ENCODE measurements at places on chromosomes 4 and X. TPM values are rescaled to one million over a fixed set of nuclear protein-coding genes. Genes with fewer than 3 reads are reported as not detected.

DNA sequence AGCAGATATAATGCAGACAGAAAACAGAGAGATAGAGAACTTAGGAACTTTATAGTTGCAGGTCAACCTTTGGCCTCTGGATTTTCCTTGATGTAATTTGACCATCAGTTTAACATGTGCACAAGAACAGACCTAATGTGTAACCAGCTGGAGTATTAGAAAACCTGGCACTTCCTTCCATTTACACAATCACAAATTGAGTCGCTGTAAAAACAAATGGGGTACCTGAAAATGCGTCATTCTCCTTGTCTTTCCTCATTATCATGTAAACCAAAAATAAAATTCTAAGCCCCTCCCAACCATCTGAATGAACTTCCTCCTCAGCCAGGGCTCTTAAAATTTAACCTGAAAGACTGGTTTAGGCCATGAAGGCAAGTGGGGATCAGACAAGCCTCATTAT lies 358.4 kb upstream of the MAGEB16 start:
- DNase-seq, result no peak

Gene NR0B1
- not detected for total RNA-seq

DNA sequence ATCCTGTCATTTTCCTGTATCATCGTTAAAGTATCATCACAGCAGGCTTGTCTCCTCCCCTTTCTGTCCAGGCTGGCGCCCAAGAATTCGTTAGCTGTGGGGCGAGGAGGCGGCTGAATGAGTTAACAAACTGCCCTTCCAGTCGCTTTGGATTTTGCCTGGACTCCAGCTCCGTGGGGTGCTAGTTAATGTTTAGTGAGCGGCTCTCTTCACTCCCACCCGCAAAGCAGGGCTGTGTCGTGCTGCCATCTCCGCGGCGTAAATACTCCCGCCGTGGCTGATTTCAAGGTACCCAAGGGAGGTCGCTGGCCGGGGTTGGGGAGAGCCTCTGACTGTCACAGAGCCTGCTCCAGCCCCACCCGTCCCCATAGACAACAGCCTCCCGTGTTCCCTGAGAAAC lies 44.9 kb upstream of the SPRY1 start:
- DNase-seq, result no peak

Gene ACOT9
- total RNA-seq, result 17.4 TPM

DNA sequence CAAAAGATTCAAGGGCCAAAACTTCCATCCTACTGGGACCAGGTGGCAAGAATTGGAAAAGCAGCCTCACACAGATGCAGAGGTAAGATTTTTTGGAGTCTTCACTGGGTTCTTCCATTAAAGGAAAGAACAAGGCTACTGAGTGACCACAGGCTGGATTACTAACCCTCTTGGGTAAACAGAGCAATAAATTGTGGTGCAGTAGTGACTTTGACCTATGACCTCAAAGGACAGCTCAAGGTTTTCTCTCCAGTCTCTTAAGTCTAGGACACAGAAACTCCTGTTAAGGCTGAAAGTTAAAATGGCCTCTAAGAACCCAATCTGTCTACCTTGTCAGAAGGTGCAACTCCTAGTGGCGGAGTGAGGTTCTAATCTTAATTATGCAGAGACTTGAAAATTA lies 464.9 kb downstream of the SMARCA1 start:
- DNase-seq, result no peak

Gene TMSB15C
- total RNA-seq, result 5.6 TPM

DNA sequence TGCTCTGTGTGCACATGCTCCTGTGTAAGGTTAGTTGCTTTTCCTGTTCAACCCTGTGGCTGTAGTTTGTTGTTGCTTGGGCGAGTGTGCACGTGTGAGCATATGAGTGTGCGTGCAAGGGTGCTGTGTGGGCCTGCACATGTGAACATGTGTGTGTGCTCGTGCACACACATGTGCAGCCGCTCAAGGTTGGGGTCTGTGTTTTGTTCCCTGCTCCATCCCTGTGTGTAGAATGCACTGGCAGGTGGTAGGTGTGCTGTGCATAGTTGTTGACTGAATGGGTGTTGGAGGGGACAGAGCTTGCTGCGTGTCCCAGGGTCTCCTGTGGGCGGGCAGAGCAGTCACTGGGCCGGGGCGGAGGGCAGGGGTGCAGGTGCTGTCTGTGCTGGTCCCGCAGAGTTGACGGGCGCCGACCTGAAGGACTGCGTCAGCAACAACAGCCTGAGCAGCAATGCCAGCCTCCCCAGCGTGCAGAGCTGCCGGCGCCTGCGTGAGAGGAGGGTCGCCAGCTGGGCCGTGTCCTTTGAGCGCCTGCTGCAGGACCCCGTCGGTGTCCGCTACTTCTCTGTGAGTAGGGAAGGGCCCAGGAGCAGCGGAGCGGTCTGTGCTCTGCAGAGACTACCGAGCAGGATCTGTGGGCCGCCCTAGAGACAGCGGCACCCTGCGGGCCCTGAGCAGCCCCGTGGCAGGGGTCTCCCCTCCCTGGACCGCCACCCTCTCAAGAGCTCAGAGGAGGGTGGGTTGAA lies 27.9 kb upstream of the HGFAC start:
- no peak for DNase-seq

DNA sequence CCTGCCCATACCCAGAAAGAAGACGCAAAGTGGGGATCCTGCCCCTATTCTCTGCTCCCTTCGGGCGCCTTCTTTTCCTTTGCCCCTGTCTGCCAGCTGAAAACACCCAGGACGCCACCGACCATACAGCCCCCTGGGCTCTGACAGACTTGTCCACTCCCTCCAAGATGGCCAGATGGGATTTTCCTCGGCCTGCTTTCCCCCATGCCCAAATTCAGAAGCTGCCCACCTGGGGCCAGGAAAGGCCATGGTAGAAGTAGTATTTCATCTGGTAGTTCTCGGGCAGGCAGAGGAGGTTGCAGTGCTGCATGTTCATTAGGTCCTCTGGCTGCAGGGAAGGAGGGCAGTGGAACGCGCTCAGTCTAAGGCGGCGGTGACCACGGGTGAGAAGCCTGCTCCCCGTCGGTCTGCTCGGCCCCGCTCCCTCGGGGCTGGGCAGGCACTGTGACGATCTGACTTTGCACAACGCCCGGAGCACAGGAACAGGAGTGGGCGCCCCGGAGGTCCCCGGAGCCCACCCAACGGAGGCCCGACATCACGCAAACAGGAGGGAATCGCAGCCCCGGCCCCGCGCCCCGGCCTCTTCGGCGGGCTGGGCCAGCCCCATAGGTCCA lies 582 bp downstream of the NAA10 start:
- DNase-seq, result no peak

All from GM12878 (cell line).